ENCODE measurements at places on chromosomes 1 and 21. TPM values are rescaled to one million over a fixed set of nuclear protein-coding genes. Genes with fewer than 3 reads are reported as not detected.

GRCh38 chr1:83815330-83815729, 183.6 kb downstream of the TTLL7 start:
- no peak overlapping the region for H3K27ac ChIP-seq
- no peaks in the 10 kb centered on the region for H3K27me3 ChIP-seq
- no peak overlapping the region for H3K4me3 ChIP-seq
- peaks cover 6% of the 10 kb centered on the region for H3K36me3 ChIP-seq
- DNase-seq: no peak

DNA sequence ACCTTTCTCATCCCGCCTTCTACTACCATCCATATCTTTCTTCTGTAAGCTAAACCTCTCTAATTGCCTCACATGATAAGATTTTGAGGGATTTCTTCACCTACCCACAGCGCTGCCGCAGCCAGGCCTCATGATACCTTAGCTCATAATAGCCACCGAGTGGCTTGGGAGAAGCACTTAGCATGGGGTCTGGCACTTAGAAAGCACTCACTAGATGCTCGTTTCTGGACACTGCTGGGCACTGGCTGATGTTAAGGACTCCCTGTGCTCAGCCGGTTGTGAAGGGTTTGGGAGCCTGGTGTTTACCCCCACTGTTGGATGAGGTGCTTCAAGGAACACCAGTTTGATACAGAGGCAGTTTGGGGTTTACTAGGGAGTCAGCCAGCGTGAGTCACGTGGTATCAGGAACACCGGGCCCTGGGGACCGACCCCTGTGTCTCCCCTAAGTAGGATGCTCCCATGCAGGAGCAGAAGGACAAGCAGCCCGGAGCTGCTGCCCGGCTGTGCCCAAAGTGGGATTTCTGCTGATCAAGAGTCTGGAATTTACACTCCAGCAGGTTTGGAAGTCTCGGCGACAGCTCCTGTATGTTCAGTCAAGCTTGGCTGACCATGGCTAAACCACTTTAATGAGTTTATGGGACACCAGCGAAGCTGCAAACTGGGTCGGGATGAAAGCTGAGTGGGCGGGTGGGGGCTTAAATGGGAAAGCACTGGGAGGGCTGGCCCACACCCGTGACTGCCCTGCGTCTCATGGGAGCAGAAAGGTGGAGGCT, 63.3 kb downstream of the GALNT2 start:
- no peak overlapping the region for H3K27ac ChIP-seq
- peaks cover 37% of the 10 kb centered on the region for H3K4me1 ChIP-seq
- H3K27me3 ChIP-seq: peaks cover 7% of the 10 kb centered on the region

- DNase-seq: no peak
- no peaks in the 10 kb centered on the region for H3K4me1 ChIP-seq
- no peaks in the 10 kb centered on the region for H3K27me3 ChIP-seq
- no peaks in the 10 kb centered on the region for H3K36me3 ChIP-seq
- no peak overlapping the region for H3K4me3 ChIP-seq
- H3K27ac ChIP-seq: no peak overlapping the region
Measured at GRCh38 chr1:81889166-81889565, 88.4 kb downstream of the ADGRL2 start.

GRCh38 chr1:219465212-219466093, 147.5 kb downstream of the ZC3H11B start:
- no peak overlapping the region for H3K4me3 ChIP-seq
- no peak overlapping the region for H3K27ac ChIP-seq
- no peak for DNase-seq

DNA sequence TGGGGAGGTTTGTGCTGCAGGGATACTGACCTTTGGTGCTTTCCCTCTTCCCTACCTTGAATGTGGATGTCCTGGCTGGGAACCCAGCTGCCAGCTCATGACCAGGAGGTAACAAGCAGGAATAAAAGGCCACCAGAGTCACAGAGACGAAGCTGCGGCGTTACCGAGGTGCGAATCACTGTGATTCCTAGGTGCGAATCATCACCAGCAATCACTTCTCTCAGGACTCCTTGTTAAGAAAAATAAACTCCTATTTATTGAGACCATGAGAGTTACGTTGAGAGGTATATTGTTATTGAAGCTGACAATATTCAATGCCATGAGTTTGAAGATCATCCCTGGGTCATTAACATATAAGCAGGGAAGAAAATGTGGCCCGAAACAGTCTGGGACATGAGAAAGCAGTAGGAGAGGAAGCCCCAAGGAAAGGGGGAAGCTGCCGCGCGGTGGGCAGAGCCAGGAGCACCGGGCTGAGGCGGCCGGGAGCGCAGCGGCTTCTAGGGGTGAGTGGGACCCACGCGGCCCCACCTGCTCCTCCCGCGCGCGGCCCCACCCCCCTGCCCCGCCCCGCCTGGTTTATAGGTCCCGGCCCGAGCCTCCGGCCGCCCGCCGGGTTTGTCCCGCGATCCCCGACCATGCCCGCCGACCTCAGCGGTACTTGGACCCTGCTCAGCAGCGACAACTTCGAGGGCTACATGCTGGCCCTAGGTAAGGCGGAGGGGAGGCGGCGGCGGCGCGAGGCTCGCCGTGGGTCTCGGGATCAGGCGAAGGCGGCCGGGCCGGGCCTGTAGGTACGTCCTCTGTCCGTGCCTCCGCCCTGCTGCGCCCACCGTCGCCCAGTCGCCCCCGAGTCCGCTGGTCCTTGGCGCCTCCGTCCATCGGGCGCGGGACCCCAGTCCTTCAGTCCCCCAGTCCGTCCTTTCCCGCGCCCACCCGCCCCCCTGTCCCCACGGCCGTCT, at the start of gene RBP7:
Gene RBP7, plus strand, starts transcription at position 605 of the 959 bp plus-strand sequence. Its CDS starts 31 bp downstream, at position 636.
- no peak within 1 kb of the TSS for H3K27ac ChIP-seq
- H3K36me3 ChIP-seq: peaks cover 5% of the 10 kb centered on the region

- no peak for DNase-seq
- no peak overlapping the region for H3K4me3 ChIP-seq
- no peaks in the 10 kb centered on the region for H3K27me3 ChIP-seq
- H3K36me3 ChIP-seq: no peaks in the 10 kb centered on the region
Measured at GRCh38 chr1:3036447-3037280, 15.4 kb downstream of the ACTRT2 start.

DNA sequence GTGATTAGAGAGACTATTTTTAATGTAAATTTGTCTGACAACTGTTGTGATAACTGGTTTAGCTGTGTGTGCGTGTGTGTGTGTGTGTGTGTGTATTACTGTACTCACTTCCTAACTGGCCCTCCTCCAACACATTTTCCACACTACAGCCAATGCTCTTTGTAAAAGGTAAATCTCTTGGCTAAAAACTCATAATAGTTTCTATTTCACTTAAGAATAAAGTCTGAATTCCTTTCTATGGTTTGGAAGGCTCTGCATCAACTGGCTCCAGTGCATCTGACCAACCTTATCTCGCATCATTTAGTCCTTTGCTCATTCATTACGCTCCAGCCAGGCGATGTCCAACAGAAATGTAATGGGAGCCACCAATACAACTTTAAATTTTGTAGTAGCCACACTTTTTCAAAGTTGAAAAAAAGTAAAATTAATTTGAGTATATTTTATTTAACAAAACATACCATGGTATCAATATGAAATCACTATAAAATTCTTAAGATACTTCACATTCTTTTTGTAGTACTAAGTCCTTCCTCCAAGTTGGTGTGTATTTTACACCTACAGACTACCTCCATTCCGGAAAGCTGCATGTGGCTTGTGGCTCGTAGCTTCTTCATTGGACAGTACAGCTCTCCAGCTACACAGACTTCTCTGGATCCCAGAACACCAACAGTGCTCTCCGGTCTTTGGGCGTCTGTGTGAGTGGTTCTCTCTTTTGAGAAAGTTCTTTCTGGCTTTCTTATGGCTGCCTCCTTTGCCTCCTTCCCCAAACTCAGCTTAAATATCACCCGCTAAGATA, 68.9 kb downstream of the NRIP1 start:
- no peak overlapping the region for H3K27ac ChIP-seq
- no peak for DNase-seq
- no peak overlapping the region for H3K4me3 ChIP-seq
- peaks cover 11% of the 10 kb centered on the region for H3K4me1 ChIP-seq
- H3K36me3 ChIP-seq: no peaks in the 10 kb centered on the region

- no peak for DNase-seq
- H3K27me3 ChIP-seq: no peaks in the 10 kb centered on the region
- no peak overlapping the region for H3K4me3 ChIP-seq
- no peaks in the 10 kb centered on the region for H3K36me3 ChIP-seq
- no peak overlapping the region for H3K27ac ChIP-seq
- peaks cover 13% of the 10 kb centered on the region for H3K4me1 ChIP-seq
Measured at GRCh38 chr1:9062846-9063245, 6.6 kb downstream of the SLC2A5 start.

DNA sequence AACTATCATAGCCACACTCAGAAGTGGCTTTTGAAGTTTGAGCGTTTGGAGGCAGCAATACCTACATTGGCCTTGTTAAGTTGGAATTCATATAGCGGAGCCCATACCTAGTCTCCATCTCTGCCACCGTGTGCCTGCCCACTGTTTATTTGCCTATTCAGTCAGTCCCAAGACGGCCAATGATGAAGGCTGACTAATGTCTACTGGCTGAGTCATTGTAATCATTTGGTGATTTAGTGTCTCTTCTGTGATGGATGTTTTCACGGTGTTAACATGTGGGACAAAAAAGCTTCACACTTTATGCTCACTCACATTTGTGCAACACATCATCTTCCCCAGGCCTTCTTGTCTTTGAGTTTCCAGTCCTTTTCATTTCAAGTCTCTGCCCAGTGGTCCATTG, 92.6 kb upstream of the PBX1 start:
- H3K27me3 ChIP-seq: no peaks in the 10 kb centered on the region
- DNase-seq: no peak
- no peak overlapping the region for H3K27ac ChIP-seq

Gene USH2A
- not detected for total RNA-seq

Gene CLDN19
- total RNA-seq: not detected

Gene LYSMD1
- 21.9 TPM for total RNA-seq

Gene OLFML3
- total RNA-seq: 2.9 TPM

Gene TMCC2
- total RNA-seq: 80.1 TPM
